Motor neuron (in vitro differentiated cells): ENCODE measurements at places on chromosomes 16 and 17.

DNA sequence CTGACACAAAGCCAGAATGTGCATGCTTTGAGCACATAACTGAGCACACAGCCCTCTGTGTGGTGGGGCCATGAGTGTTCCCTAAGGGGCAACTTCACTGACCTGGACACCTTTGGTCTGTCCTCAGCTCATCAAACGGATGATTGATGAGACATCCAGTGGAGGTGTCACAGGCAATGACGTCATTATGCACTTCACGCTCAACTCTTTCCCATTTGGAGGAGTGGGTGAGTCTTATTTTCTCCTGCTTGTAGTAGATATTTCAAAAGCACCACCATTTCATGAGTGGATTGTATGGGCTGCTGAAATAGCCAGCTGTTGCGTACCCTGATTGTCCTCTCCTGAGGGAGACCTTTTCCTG is 16.2 kb downstream of the ALDH3A2 start:
- ATAC-seq = no peak

DNA sequence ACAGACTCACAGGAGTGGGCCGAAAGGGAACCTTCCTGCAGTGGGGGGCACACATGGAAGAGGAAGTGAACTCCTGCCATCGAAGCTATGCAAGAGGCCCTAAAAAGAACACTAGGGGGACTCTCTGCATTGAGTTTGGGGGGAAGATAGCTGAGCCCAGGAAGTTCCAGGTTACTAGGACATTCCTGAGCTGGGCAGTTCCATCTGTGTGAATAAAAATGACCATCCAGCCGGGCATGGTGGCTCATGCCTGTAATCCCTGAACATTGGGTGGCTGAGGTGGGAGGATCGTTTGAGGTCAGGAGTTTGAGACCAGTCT is 211.8 kb downstream of the ZNF423 start:
- no peak for ATAC-seq

- peak; percentile 75 for ATAC-seq
Measured at GRCh38 chr16:55035029-55035428, 104.4 kb downstream of the IRX5 start.

- ATAC-seq = no peak
Measured at GRCh38 chr16:10761373-10761772, 17.7 kb downstream of the NUBP1 start.

- peak; percentile 67 for ATAC-seq
Measured at GRCh38 chr17:2023692-2024571, 1.2 kb downstream of the RTN4RL1 start.

DNA sequence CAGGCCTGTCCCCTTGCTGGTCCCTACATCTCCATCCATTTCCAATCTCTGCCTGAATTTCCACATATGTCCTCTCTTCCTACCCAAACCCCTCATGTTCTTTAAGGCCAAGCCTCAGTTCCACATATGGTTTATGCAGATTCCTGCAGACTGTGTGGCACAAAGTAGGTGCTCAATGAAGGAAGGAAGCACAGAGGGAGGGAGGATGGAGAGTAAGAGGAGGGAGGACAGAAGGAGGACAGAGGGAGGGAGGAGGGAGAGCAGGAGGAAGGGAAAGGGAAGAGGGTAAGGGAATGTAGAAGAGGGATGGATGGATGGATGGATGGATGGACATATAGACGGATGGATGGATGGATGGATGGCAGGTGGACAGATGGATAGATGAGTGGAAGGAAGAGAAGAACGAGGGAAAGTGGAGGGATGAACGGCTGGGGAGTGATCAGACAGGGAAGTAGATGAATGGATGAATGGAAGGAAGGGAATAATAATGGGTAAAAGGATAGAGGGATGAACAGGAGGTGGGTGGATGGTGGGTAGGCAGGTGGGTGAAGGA is 7.7 kb upstream of the KRT14 start:
- ATAC-seq = no peak

DNA sequence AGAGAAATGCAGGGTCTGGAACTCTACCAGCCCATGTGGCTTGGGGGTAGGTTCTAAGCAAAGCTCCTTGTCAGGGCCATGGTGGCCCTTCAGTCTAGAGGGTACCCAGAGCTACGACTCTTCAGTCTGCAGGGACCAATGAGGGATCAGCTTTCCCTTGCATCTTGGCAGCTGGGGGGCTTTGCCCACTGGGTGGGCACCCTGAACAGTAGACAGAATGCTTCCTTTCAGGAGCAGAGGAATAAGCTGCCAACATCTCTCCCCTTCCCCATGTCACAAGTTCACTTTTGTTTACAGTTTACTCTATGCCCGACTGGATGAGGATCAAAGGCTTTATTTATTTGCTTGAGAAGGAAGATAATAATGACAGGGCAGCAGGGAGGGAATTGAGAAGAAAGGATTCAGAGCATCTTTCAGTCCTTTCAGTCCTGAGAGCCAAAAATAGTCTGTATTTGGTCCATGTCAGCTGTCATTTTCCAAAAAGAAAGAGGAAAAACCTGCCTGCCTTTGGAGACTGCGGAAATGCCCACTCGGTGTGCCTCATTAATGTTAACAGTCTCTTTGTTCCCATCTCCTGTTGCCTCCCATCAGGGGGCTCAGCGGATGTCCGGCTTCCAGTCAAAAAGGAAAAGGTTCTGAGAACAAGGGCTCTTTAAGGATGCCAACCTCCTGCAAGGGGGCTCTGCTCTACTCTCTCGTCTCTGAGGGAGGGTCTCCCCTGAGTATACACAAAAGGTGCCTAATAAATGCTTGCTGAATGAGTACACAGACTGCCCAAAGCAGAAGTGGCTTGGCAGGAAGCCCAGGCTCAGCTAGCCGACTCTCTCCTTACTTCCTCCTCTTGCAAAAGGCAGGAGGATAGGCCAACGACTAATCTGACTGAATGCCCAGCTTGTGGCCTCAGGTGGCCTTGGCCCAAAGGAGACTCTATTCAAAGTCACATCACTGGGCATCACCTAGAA is 17.1 kb downstream of the TRAF4 start:
- no peak for ATAC-seq

DNA sequence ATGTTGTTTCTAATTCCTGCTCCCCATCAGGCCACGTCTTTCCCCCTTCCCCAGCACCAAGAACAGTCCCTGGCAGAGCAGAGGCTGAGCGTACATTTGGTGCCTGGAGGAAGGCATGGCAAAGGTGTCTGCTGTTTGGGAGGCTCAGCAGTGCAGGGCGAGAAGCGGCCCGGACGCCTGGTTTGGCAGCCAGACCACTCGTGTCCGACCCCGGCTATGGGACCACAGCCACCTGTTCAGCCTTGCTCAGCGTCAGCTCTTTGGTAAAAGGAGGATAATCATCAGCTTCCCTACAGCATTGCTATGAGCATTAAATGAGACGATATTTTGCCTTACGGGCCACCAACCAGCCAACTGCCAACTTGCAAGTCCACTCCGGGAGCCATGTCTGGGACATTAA is 106.7 kb upstream of the CREBBP start:
- no peak for ATAC-seq

DNA sequence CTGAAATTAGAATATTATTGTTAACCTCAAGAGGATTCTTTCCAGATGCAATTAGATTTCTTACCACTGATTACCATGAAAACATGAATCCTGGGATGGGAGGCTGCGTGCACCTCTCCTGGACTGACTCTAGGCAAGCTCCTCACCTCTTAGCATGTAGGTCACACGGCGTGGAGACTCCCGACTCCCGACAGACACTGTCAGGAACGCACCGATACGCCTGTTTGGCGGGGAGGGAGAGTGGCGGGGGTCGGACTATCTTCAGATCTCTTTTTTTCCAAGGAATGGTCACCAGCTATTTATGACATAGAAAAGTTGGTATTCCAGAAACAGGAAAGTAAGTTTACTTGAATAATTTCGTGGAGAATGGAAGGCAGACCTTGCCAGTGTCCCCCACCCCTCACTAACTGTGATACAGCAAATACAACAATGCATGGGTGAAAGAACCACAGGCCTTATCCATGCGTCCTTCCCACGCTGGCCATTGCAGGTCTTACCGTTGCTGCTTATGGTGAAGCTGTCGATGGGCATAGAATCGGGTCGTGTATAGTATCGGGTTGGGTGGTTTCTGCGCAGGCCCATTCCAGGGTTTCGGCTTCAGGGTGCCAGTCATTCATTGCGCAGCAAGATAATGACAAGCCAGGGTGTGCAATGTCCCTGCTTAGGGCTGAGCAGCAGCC is 62.6 kb upstream of the ENDOV start:
- ATAC-seq = no peak

DNA sequence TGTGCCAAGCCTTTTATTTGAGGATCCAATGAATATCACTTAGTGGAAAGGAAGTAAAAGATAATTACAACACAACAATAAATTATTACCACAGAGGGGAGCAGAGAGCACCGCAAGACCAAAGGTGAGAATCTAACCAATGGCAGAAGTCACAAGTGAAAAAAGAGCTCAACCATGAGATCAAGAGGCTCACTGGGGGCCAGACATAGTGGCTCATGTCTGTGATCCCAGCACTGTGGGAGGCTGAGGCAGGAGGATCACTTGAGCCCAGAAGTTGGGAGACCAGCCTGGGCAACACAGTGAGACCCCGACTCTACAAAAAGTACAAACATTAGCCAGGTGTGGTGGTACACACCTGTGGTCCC is 17.7 kb downstream of the ANKRD11 start:
- ATAC-seq = no peak

GRCh38 chr16:15636392-15636873 is 6.5 kb downstream of the MARF1 start:
- no peak for ATAC-seq

DNA sequence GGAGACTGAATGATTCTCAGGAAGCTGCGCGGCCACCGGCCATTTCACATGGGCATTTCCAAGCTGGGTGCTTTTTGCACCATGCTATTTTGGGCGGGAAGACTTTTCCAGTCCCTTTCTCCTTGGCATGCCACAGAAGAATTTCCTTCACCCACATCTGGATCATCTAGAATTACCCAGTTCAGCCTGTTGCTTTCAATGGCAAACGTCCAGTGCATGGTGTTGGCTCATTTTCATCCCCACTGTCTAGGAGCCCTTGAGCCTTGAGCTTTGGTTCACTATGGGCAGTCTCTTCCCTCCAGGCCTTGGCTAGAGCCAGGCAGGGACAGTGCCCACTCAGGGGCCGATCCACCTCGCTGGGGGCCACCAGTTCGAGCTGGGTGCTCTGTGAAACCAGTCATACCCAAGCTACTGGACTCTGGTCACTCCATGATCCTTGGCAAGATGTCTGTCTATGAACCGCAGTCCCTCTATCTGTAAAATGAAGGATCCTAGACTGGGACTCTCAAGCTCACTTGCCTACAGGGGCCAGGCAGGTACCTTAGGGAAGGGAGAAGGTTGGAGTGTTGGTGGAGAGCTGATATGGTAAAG is 71.1 kb downstream of the CYLD start:
- no peak for ATAC-seq

DNA sequence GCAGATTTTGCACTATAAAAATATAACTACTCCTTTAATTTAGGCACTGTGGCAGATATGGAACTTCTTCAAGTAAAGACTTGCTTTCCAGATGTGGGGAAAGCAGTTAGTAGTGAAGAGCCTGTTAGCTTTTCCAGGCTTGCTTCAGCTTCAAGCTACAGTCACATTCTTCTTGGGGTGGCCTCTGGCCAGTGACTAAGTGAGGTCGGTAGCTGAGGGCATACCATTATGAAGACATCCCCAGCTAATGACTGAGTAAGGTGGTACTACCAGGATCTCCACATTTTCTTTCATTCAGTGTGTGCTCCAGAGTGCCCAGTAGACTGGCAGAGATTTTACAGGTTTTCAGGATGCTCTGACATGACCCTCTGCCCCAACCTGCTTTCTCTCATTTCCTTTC is 167.1 kb upstream of the KIF2B start:
- no peak for ATAC-seq

- ATAC-seq = no peak
Measured at GRCh38 chr16:74249846-74250245, 46.8 kb upstream of the PSMD7 start.

GRCh38 chr16:81817789-81818567 is 38.9 kb downstream of the PLCG2 start:
- peak; percentile 53 for ATAC-seq

GRCh38 chr16:28179354-28179753 is 32.4 kb downstream of the XPO6 start:
- no peak for ATAC-seq

GRCh38 chr17:80820331-80820730 is 171.3 kb upstream of the CHMP6 start:
- no peak for ATAC-seq

GRCh38 chr16:24140730-24141129 is 115.4 kb upstream of the CACNG3 start:
- ATAC-seq = no peak

DNA sequence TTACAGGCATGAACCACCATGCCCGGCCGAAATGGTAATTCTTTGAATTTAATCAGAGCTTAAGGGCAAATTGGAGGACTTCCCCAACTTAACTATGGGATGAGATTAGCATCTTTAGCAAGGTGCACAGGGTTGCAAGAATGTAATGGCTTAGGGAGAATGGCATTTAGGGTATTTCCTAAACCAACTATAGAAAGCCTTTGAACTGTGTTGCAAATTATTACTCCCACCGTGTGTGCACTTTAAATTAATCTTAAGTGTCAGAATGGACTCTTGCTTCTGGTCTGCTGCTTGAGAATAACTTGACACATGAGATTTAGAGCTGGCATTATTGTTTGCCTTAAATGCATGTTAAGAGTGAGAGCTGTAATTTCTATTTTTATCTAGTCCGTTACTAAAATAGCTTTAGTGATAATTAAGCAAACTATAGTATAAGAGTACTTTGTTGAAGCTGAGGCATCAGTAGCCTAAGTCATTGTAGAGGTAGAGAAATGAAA is 59.8 kb downstream of the TUBD1 start:
- no peak for ATAC-seq

DNA sequence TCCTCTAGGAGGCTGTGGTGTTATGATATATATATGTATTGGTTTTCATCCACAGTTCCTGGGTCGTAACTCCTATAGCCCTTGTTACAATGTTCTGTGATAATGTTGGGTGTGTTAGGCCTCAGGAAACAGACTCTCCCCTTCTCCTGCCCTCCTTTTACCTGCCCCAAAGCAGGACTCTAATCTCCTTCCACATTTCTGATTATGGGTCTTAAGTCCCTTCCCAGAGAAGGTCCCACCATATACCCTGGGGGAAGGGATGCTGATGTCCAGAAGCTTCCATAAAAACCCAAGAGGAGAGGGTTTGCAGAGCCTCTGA is 450 bp upstream of the C1QBP start:
- no peak for ATAC-seq

- no peak for ATAC-seq
Measured at GRCh38 chr17:47611372-47612350, 38.1 kb upstream of the KPNB1 start.

GRCh38 chr17:80833952-80834892 is 157.4 kb upstream of the CHMP6 start:
- ATAC-seq = no peak

DNA sequence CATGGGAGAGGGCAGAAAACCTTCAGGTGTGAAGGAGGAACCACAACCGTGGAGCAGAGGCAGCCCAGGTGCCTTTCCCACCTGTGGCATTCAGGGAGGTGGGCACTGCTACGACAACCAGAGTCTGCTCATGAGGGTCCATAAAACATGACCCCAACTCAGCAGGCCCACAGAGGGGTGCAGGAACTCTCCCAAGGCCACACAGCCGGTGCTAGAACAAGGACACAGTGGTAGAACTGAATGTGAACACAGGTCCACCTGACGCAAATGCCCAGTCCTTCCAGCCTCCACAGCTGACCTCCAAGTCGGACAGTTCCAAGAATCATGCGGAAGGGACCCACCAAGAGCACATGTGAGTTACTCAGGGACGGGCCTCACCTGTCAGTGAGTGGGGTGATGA is 76.4 kb downstream of the DNAH17 start:
- no peak for ATAC-seq

- no peak for ATAC-seq
Measured at GRCh38 chr17:37701496-37701898, 43.4 kb downstream of the HNF1B start.
